ENCODE measurements at places on chromosomes 4 and X. TPM values are rescaled to one million over a fixed set of nuclear protein-coding genes. Genes with fewer than 3 reads are reported as not detected.
A peak's percentile ranks its signal among the peaks of the same experiment; 100 is the strongest.

DNA sequence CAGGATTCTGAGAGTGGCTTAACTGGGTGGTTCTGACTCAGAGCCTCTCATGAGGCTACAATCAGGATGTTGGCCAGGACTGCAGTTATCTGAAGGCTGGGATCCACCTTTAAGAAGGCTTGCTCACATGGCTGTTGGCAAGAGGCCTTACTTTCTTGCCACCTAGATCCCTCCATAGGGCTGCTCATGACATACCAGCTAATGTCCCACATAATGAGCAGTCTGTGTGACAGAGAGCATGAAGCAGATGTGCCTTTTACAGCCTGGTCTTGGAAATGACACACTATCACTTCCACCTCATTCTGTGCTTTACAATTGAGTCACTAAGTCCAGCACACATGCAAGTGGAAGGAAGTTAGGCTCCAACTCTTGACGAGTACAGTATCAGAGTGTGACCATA, 4.3 kb upstream of the RBM3 start:
- DNase-seq = peak; percentile 41

The TMPRSS11E gene
- not detected for total RNA-seq

The VCX gene
- not detected for total RNA-seq

DNA sequence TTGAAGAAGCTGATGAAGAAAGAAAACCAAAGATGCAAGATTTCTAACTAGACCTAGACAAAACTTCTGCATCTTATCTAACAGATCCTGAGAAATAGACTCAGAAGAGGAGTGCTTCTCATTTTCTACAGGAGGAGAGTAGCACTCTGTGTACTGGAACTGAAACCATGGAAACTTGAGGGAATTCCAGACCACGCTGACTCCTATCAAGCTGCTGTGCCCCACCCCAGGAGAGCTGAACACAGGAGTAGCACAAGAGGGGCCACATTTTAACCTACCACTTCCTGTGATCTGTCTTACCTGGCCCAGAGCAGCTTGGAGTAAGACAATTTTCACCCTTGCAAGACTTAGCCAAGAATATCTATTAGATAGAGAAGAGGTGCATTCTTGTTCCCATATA, 248.9 kb downstream of the SCFD2 start:
- no peak for DNase-seq

GRCh38 chr4:38788317-38788716, 5.5 kb upstream of the TLR10 start:
- no peak for DNase-seq

The SPARCL1 gene
- not detected for total RNA-seq

Data from activated naive CD4-positive, alpha-beta T cell treated with anti-CD3 and anti-CD28 coated beads for 36 hours (primary cell).